Activated CD4-positive, alpha-beta T cell treated with anti-CD3 and anti-CD28 coated beads for 36 hours (primary cell): ENCODE measurements at places on chromosomes 1 and 21. TPM values are rescaled to one million over a fixed set of nuclear protein-coding genes. Genes with fewer than 3 reads are reported as not detected.

The G0S2 gene
- 21.9 TPM for total RNA-seq

The GIPC2 gene
- 0.05 TPM for total RNA-seq

The PAX7 gene
- not detected for total RNA-seq

The SYCP1 gene
- total RNA-seq: not detected

The FCGR1A gene
- total RNA-seq: not detected

The MMEL1 gene
- total RNA-seq: 0.97 TPM

The PAQR6 gene
- 4.7 TPM for total RNA-seq

- no peak for DNase-seq
Observed at GRCh38 chr1:47683401-47683800, 245.6 kb downstream of the FOXD2 start.

DNA sequence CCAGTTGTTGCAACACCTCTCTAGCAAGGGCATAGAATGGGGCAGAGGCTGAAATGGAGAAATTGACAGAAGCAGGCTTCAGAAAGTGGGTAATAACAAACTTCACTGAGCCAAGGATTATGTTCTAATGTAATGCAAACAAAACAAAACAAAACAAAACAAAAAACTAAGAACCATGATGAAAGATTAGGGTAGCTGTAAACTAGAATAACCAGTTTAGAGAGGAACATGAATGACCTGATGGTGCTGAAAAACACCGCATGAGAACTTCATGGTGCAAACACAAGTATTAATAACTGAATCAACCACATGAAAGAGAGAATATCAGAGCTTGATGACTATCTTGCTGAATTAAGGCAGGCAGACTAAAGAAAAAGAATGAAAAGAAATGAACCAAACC lies 1707.7 kb downstream of the BRINP3 start:
- no peak for DNase-seq

DNA sequence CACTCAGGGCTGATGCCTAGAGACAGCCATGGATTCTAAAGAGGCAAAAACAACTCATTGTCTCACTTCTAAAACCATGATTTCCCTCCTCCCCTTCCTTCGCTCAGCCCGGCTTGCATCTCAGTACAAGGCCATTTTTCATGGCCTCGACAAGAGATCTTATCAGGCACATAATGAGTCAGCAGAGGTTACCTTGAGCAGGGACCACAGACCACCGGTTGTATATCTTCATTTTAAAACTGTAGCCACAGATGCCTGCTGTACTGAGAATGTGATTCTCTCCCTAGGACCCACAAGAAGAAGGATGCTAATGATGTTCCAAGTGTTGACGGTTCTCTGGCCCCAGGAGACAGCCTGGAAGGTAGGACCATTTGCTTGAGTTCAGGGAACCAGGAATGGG lies 331.9 kb downstream of the AJAP1 start:
- no peak for DNase-seq

DNA sequence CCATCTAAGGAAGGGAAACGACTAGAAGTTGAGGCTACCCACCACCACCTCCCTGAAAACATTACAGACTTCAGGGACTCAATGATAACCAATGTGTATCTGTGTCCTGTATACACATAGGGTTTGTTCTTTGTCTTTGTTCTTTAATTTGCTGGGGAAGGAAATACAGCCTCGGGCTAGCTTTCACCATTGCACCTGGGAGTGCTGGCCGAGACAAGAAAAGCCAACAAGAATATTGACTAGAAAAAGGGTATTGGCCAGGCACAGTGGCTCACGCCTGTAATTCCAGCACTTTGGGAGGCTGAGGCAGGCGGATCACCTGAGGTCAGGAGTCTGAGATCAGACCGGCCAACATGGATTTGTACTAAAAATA lies 50.4 kb downstream of the MDM4 start:
- no peak for DNase-seq

GRCh38 chr1:39539252-39539790 lies 37.3 kb downstream of the PABPC4 start:
- peak; percentile 67 for DNase-seq

DNA sequence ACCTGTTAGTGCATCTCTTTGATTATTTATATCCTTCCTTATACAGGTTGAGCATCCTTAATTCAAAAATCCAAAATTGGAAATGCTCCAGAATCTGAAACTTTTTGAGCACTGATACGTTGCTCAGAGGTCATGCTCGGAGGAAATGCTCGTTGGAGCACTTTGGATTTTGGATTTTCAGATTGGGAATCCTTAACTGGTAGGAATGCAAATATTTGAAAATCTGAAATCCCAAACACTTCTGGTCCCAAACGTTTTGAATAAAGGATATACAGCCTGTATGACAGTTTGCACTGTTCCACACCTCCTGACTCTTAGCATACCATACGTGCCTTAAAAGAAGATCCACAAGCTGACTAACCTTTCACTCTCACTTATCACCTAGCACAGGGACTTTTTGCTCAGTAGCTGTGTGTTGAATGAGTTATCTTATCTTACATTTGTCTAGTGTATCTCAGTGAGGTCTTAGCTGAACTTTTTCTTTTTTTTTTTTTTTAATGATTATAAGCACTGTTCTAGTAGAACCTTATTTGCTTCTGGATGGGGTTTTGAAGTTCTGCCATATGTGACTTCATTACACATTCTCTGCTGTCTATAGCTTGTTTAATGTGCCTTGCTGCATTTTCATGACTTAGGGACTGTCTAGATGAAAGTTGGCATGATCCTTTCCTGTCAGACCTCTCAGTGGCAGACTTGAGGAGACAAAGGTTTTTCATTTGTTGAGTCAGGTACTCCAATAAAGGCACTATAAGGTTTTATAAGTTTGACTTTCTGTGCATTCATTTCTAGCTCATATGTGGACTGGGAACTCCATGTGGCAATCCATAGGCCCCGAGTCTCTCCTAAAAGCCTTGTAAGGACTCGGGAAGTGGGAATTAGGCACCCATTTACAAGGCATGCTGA lies 21.6 kb downstream of the PTGFRN start:
- no peak for DNase-seq

DNA sequence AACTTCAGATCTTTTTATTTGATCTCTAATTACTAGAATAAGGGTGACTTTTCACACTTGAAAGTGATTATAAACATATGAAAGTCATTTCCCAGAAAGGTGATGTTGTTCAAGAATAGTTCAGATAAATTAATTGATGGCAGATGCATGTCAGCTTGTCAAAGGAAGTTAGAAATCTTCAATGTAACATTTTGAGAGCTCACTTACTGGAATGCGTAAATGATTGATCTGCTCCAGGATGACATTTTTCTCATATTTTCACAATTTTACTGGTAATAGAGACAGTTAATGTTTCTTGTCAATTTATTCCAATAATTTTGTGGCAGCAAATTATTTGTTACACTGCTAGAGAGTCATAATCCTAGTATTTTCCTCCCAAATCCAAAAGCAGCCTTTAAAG lies 424.2 kb downstream of the PLA2G4A start:
- DNase-seq: no peak

GRCh38 chr1:182596934-182597333 lies 7.3 kb downstream of the RGS16 start:
- DNase-seq: no peak

DNA sequence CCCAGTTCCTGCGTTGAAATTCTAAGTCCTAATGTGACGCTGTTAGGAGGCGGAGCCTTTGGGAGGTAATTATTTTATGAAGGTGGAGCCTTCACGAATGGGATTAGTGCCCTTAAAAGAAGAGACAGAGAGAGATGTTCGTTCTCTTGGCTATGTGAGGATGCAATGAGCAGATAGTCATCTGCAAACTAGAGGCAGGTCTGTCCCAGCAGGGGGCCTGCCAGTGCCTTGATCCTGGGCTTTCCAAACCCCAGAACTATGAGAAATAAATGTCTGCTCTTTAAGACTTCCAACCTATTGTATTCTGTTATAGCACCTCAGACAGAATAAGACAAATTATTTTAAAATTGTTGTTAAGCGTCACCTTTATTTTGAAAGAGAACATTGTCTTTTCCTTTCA lies 123.1 kb upstream of the KCNJ6 start:
- DNase-seq: no peak

GRCh38 chr21:20631633-20632032 lies 366.6 kb upstream of the NCAM2 start:
- DNase-seq: no peak

GRCh38 chr1:5585256-5585655 lies 407.0 kb downstream of the NPHP4 start:
- DNase-seq: no peak

- DNase-seq: no peak
Observed at GRCh38 chr1:111084999-111085398, 54.9 kb downstream of the DRAM2 start.

- no peak for DNase-seq
Observed at GRCh38 chr1:100670083-100670482, 49.5 kb upstream of the VCAM1 start.

GRCh38 chr1:71184410-71184809 lies 103.6 kb upstream of the ZRANB2 start:
- DNase-seq: no peak

GRCh38 chr1:33606272-33606671 lies 133.8 kb downstream of the ZSCAN20 start:
- DNase-seq: no peak

DNA sequence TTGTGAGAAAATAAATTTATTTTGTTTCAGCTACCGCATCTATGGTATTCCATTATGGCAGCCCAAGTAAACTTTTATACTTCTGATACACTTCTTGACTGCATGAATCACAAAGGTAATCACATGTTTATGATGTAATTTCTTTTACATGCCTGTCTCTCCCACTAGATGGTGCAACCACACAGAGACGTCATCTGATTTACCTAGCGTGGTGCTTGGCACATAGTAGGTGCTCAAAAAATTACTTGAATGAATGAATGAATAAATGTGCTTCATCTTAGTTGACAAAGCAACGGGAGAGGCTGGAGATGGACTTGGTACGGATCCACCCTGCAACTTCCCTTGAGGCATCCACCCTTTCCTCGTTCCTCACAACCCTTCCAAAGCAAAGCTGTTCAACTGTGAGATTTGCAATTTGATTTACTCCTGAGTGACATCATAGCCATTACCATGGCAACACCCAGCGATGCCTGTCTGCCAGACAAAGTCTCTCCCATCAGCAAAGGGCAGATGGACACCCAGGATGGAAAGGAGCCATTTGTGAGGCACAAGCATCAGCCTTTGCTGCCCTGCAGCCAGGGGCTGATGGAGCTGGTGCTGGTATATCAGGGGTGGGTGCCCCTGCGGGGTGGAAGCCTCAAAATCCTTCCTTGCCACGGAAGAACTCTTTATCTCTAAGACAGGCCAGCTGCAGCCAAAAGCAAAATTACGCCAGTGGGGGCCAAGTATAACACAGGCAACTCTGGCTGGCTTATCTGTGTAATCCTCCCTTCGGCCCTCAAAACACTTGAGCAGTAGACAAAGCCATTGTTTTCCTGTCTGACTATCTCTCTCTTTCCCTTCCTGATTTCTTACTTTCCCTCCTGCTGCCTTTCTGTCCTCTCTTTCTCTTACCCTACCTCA lies 18.9 kb upstream of the VWA5B1 start:
- no peak for DNase-seq

DNA sequence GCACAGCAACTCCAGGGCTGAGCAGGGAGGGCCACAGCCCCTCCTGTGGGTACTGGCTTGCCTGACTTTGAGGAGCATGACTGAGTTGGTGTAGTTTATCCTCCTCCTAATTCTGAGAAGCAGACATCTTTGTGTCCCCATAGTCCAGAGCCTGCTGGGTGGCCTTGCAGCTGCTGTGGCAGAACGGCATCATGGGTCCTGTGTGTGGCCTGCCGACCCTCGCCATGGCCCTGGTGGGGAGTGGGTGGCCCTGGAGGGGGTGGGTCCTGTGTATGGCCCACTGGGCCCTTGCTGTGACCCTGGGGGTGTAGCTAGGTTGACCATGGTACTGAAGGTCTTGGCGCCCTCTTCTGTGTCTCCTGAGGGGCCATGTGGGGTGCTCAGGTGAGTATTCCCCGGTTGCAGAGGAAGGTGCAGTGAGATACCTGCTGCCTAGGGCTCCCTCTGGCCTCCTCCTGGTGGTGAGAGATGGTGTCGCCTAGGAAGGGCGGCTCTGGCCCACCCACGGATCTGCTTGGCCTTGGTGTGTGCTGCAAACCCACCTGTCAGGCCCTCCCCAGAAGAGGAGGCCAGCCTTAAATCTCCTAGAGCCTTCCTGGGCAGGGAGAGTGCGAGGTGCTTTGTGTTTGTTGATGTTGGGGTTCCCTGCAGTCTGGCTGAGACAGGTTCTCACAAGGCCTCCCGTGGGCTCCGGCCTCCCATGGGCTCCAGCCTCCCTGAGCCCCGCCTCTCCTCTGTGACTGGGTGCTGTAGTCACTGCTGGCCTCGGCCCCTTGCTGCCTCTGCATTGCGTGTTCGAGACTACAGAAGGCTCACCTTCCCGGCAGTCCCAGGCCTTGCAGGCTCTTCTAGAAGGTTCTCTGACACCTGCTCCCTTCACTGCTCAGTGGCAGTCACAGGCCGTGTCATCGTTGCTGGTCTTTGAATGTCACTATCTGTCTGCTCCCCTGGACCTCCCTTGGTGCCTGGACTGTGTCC lies 7.8 kb downstream of the SNAP47 start:
- DNase-seq: no peak

DNA sequence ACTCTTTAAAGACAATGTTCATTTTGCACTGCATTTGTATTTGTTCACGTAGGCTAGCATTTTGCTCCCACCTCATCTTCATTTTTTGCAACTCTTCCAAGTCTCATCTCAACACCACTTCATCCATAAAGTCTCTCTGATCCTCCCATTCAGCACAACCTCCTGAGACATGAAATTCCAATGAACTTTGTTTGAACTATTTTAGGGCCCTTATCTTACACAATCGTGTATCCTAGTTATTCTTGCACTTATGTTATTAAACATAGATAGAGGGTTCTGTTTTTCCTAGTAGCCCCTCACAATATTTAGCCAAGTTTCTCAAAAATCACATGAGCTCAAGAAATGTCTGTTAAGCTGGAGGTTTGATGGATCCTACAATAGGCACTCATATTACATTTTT lies 500.5 kb upstream of the ADAMTS5 start:
- DNase-seq: no peak

DNA sequence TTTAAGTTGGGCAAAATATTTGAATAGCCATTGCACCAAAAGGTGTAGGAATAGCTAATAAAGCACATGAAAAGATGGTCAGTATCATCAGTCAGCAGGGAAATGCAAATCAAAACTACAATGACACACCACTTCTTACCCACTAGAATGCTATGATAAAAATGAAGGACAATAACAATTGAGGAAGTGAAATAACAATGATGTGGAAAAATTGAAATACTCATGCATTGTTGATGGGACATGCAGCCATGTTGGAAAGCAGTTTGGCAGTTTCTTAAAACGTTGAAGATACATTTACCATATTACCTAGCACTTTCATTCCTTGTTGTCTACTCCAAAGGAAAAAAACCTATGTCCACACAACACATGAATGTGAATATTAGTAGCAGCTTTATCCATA lies 28.4 kb downstream of the HSD3B1 start:
- DNase-seq: no peak

DNA sequence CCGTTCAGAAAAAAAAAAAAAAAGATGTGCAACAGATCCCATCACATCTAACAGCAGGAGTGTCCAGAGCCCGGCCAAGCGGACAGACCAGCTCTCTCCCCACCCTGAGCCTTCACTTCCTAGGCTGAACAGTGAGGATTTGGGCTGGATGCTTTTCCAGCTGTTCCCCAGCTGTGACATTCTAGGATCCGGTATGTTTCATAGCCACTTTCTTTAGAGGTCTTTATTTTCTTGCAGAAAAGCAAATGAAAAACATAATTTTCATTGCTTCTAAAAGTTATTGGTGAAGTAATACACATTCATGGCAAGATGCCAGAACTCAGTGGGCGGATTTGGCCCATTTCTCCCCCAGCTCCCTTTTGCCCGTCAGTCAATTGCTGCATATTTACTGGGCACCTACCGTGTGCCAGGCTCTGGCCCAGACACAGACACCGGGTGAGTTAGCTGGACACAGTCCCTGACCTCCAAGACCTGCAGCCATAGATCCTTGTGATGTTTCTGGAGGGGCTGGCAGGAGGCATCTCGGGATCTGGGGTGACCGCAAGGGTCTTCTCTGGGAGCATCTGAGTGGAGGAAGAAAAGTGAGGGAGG lies 213.7 kb upstream of the VAMP3 start:
- DNase-seq: no peak
